Activated naive CD8-positive, alpha-beta T cell treated with anti-CD3 and anti-CD28 coated beads for 36 hours (primary cell): ENCODE measurements at places on chromosomes 12 and 14.

DNA sequence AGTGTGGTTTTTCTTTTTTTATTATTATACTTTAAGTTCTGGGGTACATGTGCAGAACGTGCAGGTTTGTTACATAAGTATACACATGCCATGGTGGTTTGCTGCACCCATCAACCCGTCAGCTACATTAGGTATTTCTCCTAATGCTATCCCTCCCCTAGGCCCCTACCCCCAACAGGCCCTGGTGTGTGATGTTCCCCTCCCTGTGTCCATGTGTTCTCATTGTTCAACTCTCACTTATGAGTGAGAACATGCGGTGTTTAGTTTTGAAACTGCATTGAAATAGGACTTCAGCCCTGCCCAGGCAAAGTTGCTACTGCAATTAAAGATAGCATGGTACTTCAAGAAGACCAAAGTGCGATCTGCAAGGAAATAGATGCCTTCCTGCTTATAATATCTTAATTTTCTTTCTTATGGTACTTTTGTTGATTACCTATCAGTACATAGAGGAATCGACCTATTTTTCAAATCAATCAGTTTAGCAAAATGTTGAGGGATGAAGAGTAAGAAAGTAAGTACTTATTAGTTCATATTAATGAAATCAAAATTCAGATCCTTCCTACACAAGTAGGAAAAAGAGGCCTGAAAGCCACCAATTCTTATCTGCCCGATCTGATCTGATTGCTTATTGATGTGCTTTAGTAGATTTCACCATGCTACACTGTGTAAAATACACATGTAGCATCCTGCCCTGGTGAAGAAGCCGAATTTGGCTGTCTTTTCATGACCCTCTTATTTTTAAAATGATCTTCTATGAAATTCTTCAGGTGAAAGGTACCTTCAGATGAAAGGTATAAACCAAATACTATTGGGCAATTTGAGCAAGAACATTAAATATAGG is 1.6 kb downstream of the LTA4H start:
- no peak for DNase-seq

DNA sequence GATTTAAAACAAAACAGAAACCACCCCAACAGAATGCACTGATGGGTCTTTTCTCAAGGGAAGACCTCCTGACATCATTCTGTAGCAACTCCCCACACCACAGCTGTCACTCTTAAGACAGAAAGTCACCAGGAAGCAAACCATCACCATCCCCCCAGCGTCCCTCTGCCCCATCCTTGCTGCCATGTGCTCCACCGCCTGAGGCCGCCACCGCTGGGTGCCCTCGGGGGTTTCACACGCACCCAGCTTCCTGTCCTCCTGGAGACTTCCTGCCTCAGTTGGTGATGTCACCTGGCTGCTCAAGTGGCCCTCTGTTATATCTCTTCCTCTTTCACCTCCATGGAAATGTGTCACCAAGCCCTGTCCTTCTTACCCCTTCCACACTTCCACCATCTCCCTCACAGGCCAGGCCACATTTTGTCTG is 71.4 kb upstream of the GPR68 start:
- peak; percentile 91 for DNase-seq

GRCh38 chr12:104480012-104480411 is 23.3 kb downstream of the CHST11 start:
- DNase-seq: no peak

DNA sequence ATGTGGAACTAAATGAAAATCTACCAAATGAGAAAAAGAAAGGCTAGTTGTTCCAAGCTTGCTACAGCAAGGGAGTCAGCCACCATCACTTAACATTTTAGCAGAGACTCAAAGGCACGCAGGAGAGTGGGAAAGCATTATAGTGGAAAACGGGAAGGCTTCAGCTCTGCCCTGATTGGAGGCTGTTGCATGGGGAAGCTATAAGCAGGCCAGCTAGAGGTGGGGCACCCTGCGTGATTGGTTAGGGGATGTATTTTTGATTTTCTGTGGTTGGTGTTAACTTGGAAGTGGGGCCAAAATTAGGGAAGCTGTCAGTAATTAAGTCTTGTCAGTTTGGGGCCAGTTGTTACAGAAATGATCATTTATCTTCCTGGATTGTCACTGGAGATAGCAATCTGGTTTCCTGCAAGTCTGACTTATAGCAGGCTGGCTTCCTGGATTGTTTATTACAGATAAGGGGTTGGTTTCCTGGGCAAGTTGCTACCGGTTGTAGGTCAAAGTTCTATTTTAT is 93.9 kb downstream of the FAR2 start:
- no peak for DNase-seq

DNA sequence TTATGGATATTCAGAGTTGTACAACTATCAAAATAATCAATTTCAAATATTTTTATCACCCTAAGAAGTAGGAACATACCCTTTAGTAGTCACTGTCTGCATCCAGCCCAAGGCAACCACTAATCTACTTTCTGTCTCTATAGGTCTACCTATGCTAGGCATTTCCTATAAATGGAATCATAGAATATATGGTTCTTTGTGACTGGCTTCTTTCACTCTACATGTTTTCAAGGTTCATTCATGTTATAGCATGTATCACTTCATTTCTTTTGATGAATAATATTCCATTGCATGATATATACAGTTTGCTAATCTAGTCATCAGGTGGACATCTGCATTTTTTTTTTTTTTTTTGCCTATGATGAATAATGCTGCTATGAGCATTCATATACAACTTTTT is 112.4 kb downstream of the PPP1R12A start:
- DNase-seq: no peak

DNA sequence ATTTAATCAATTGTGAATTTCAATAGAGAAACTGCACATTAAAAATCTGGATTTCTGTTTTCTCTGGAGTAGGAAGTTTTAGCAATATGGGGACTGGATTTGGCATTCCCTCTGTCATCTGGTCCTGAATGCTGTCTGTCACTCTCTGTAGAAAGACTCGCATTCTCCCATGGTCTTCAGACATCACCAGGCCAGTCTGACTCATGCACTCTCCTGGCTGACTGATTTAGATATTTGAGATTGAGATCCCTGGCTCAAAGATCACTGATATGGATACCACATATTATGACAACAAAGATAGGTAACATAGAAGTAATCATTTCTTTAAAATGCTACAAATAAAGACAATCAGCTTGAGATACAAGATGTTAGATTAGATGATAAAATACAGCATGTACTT is 524.5 kb downstream of the GALC start:
- no peak for DNase-seq

GRCh38 chr12:125861299-125862281 is 796.4 kb downstream of the AACS start:
- DNase-seq: no peak

DNA sequence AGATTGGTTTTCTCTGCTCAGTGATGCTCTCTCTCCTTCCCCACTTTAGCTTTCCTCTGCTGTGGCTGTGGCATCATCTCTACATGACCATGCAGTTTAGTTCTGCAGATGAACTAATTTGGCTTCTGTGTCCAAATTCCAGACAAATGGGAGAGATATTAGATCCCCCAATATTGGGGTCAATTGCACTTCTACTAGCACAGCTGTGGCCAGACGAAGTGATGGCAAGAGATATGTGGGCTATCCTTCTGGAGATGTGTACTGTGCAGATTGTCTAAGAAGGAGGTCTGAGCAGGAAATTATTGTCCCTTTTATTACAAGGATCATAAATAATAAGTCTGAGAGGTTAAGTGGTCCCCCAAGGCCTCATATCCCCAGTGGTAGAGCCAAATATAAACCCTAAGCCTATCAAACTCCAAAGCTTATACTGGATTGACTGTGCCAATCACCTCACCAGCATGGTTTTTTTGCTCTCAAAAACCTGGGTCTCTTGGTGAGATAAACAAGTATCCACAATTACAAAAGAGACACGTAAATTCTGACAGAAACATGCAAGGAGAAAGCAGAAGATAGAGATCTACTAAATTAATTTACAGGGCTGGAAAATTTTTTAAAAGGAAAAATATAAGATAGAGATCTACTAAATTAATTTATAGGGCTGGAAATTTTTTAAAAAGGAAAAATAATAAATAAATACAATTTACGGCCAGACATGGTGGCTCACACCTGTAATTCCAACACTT is 29.1 kb upstream of the GCH1 start:
- DNase-seq: no peak

GRCh38 chr14:100698066-100698465 is 28.6 kb upstream of the DLK1 start:
- DNase-seq: no peak

DNA sequence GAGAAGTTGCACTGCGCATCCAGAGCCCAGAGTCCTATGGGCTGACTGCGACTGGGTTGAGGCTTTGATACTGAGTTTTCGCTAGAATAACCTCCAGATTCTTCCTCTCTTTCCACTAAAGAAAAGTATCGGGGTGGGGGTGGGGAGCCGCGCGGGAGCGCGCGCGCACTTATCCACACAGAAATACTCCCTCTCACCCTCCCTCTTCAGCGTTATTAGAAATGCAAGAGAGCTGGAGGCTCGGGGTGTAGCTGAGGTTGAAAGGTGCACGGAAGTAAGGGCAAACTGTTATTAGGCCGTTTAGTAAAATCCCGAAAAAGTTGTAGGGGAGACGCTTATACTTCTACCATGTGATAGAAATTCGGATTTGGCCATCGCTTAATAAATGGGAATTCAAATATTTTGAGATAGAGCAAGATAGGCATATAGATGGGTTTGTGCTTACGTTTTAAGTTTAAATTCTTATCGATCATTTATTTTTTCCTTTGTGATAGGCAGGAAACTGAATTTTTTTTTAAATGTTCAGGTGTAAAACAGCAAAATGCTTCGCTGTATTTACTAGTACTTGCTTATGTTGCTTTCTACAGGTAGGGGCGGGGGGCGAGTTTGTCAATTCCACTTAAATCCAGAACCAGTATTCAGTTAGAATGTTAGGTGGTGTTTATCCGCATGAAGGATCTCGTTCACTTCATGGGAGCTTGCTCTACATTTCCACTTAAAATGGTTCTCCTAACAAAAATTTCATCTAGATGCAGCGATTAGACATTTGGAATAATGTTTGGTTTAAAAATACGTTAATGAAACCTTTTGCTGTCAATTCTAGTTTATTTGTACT is 1.1 kb downstream of the ARHGAP5 start:
- no peak for DNase-seq

- peak; percentile 5 for DNase-seq
These were observed 10.2 kb upstream of the EDDM3B start for GRCh38 chr14:20757965-20758364.

DNA sequence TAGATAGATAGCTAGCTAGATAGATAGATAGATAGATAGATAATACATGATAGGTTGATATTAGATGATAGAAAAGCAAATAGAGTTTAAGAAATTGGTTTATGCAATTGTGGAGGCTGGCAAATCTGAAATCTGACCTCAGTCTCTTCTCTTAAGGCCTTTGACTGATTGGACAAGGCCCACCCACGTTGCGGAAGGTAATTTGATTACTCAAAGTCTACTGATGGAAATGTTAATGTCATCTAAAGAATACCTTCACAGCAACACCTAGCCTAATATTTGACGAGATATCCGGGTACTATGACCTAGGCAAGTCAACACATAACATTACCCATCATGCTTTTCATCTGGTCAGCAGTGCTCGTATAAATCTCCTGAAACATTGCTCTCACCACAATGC is 190.4 kb downstream of the ZFP36L1 start:
- no peak for DNase-seq

- DNase-seq: no peak
These were observed 431.6 kb downstream of the PDZRN4 start for GRCh38 chr12:41619705-41620104.

DNA sequence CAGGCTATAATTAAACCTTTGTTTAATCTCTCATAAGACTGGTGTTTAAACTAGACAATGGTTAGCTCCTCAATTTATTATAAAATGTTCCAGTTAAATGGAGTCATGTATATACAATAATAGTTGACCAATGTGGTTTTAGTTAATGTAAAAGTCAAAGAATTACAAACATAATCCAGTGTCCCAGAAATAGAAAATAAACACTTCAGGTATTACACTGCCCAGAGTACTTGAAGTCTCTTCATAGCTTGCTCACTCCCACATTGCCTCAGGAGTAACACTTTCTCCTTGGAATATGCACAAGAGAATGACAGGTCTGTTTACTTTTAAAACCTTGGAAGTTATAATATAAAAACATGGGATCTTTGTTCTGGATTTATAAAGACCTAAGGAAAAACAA is 60.5 kb downstream of the SLC38A1 start:
- DNase-seq: no peak

DNA sequence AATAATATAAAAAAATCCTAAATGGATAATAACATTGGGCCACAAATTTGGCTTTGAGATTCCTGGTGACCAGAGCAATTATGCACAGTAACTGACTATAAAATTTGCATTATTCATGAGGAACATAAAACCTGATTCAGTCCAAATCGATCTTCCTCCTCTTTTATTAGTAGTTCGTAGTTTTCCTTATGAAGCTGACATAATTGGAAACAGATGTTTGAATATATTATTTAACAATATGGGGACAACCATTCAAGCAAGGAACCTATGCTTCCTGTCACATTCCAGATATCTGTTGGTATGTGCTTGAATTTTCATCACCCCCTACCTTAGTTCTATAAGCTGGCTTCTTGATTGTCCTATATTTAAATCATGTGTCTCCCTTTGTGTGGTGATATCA is 34.9 kb downstream of the CCDC175 start:
- DNase-seq: no peak

GRCh38 chr12:95446506-95446900 is 27.4 kb upstream of the METAP2 start:
- DNase-seq: no peak

GRCh38 chr12:107580750-107581618 is 104.6 kb upstream of the PWP1 start:
- DNase-seq: no peak

- no peak for DNase-seq
These were observed 68.8 kb downstream of the RERG start for GRCh38 chr12:15152456-15152855.

DNA sequence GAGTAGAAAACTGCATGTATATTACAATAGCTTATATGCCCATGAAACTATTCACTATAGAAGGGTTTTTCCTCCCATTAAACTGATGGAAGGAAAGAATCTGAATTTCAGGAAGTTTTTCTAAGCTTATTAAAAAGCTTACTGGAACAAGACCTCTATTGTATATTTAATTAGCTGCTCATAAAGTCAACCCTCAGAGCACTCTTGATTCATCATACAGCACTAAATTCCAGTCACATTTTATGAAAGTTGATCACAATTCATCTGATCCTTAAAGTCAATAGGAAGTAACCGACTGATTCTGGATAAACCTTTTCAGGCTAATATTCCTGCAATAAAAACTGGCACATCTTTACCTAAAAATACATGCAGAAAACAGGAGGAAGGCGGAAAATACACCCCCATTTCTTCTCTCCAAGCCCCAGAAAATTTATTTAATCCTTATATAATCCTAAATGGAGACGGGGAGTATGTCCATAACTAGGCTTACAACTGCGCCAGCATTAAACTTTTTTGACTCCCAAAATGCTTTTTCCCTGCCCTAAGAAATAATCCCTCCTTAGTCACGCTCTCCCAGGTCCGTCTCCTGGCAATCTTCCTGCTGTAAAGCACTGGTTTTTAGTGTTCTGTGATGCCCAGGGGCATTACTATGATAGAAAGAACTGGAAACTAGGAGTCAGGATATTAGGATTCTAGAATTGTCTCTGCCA is 35.3 kb downstream of the DICER1 start:
- no peak for DNase-seq

GRCh38 chr14:104249706-104250105 is 111.3 kb downstream of the KIF26A start:
- DNase-seq: no peak

GRCh38 chr14:61530896-61531295 is 164.4 kb upstream of the HIF1A start:
- DNase-seq: no peak
